ENCODE measurements at places on chromosomes 6 and 20. TPM values are rescaled to one million over a fixed set of nuclear protein-coding genes. Genes with fewer than 3 reads are reported as not detected.

The TAF11 gene
- total RNA-seq = 20.0 TPM

The TFAP2B gene
- not detected for total RNA-seq

The SLC17A1 gene
- total RNA-seq = not detected

The MYH7B gene
- total RNA-seq = not detected

The NOTCH4 gene
- total RNA-seq = 0.44 TPM

The TPBG gene
- total RNA-seq = 276 TPM

The PDE7B gene
- total RNA-seq = 20.2 TPM

The BPIFB2 gene
- total RNA-seq = not detected

The CCR6 gene
- not detected for total RNA-seq

The PLEKHG1 gene
- total RNA-seq = 1.3 TPM
